ENCODE measurements at places on chromosomes 7 and 10.

- DNase-seq, result no peak
These were observed 121.5 kb downstream of the KAT6B start for GRCh38 chr10:74947781-74948401.

DNA sequence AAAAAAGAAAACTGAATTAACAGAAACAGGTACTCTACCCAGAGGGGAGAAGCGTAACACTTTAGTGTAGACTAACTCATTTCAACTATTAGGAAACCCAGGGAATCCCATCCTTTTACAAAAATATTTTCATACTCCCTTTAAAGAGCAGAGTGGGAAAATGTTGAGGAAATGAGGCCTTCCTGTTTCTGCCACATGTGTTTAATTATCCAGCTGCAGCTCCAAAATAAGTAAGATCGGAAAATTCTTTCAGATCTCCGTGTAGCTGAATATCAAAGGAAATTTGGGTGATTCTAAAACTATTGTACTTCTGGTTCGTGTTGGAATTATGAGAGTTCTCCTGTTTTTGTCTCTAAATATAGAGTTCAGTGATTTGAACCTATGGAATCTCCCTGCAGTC is 58.0 kb upstream of the CAV2 start:
- peak; percentile 65 for DNase-seq

GRCh38 chr7:66679633-66680244 is 51.1 kb downstream of the KCTD7 start:
- DNase-seq, result no peak

DNA sequence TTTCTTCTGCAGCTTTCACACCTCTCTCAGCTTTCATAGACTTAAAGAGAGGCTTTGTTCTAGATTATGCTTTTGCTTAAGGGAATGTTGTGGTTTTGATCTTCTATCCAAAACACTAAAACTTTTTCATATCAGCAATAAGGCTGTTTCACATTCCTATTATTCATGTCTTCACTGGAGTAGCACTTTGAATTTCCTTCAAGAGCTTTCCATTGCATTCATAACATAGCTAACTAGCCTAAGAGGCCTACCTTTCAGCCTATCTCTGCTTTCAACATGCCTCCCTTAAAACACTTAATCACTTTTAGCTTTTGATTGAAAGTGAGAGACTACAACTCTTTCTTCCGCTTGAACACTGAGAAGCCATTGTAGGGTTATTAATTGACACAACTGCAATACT is 1117.0 kb upstream of the PHF14 start:
- no peak for DNase-seq

All from cardiac fibroblast (primary cell).